ENCODE measurements at places on chromosomes 7 and 10.

GRCh38 chr10:120818301-120818700 lies 32.9 kb upstream of the WDR11 start:
- no peak for ATAC-seq

GRCh38 chr7:152035817-152036216 lies 10.3 kb downstream of the GALNT11 start:
- ATAC-seq, result no peak

GRCh38 chr10:29740981-29741545 lies 106.3 kb upstream of the SVIL start:
- no peak for ATAC-seq

GRCh38 chr10:72329290-72330068 lies 25.2 kb downstream of the DNAJB12 start:
- ATAC-seq, result no peak

DNA sequence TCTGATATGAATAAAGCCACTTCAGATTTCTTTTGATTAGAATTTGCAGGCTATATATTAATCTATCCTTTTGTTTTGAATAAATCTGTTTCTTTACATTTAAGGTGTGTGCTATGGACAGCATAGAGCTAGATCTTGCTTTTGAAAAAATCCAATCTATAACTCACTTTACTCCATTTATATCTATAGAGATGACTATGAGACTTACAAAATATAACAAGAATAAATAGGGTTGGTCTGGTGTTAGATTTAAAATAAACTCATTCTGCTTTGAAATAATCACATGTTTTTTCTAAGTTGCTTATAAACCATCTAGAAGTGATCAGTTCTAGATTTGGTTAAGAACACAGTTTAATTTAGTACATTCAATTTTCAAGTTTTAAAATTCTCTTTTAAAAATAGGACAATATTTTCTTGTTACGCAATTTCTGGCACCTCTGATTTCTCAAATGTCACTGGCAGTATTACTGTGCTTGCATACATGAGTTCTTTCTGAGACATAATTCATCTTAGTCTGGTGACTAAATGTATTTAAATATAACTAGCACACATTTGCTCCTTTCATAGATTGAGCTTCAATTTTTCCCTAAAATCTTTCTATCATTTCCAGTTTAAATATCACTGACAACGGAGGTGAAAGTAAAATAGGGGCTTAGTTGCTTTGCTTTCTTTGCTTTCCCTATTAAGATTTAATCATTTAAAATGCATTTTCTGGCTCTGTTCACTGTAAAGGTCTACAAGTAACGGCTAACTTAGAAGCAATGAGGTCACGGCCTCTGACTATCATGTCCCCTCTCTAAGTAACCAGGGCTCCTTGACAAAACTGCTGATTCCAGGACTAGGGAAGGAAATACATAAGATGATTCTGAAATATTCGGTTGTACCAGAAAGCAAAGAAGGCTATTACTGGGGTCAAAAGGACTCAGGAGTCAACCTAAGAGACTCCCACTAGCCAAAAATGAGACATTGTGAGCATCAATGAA lies 89.3 kb downstream of the ICA1 start:
- no peak for ATAC-seq
